Right renal pelvis (tissue), 4 donors: ENCODE measurements at places on chromosomes 12 and 14. TPM values are rescaled to one million over a fixed set of nuclear protein-coding genes. Genes with fewer than 3 reads are reported as not detected.

- DNase-seq = no peak
Observed at GRCh38 chr14:83614956-83615355, 1915.0 kb upstream of the FLRT2 start.

GRCh38 chr14:61418746-61419145, 97.4 kb downstream of the PRKCH start:
- DNase-seq = no peak

GRCh38 chr14:90345239-90345557, 13.5 kb upstream of the NRDE2 start:
- DNase-seq = no peak

DNA sequence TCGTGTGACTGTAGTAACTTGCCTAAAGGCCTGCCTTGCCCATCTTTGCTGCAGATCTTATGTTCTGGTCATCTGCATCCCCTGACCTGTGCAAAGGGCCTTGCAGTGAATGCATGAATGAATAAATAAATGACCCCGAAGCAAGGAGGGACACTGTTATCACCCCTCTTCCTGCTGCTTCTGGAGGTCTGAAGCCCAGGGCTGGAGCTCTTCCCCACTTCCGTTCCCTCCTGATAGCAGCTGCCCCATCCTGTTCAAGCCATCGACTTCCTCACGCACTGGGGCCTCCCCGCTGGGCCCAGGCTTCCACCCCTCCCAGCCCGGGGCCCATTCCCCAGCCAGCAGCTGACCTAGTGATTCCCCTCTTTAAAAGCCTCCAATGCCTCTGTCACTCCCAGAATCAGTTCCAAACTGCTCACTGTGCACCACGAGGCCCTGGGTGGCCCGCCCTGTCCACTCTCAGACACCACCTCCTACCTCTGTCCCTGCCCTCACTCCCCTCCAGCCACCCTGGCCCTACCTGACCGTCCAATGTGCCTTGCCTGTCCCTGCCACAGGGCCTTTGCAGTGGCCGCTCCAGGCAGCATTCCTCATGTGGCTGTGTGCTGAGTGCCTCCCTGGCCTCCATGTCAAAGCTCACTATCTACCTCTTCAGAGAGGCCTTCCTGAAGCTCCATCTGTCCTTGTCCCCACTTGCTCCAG, 78.6 kb downstream of the SCARB1 start:
- no peak for DNase-seq

DNA sequence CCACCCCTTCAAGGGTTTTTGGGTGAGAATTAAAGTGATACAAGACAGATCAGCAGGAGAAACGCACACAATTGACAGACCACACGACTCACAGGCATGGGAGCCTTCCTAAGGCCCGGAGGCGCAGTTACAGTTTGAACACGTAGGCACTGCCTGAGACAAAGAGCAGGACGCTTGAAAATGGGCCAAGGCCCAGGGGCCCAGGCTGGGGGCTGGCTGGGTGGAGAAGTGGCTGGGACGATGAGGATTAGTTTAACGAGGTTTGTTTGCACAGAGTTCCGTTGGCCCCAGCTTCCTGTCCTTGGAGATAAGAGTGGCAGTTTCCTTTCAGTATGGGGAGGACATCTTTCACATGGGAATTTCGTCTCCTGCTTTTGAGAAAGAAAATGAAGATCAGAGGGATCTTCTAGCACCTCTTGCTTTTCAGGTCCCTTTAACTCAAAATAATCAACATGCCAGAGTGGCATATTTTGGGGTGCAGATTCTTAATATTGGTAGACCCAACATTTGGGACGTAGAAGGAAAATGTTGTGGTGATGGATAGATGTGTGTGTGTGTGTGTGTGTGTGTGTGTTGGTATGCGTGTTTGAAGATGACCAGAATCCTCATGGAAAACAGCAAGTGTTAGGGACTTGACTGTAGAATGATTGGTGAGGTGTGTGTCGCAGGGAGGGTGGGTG, 44.6 kb downstream of the DLK1 start:
- DNase-seq = no peak

DNA sequence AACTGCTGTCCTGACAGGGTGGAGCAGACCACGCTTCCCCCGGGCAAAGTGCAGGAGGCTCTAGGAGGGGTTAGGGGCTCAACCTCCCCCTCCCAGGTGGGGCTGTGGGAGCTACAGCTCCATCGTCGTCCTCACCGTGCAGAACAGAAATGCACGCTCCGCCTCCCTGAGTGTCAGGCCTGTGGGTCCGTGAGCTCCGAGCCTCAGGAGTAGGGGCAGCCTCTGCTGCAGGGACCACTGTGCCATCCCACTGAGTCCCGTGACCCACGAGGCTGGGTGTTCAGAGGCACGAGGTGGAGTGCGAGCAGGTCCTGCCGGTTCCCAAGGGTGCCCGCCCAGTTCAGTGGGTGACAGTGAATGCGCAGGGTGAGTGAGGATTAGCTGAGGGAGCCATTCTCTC, 48.6 kb downstream of the CACNA1C start:
- no peak for DNase-seq

DNA sequence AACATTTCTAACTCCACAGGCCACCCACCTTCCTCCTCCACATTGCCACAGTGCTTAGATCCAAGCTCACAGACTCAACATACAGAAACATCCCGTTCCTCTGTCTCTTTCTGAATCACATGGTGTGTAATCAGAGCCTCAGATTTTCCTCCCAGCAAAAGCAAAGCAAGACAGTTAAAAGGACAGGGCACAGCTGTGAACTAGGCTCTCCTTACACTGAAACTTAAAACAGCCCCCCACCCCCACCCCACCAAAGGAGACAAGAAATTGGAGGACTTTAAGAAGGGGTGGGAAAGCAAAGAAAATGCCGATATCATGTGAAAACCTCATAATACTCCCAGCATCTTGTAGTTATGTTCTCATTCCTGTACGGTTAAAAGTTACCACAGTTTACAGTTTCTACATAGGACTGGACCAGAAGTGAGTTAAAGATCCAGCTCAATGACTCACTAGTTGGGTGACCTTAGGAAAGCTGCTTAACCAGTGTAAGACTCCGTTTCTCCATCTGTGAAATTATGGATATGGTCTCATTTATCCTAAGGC, 4.8 kb downstream of the YBX3 start:
- DNase-seq = peak; percentile 64

- DNase-seq = no peak
Observed at GRCh38 chr12:18681818-18682217, 56.0 kb downstream of the PLCZ1 start.

The ACACB gene
- 18.0 TPM for polyA plus RNA-seq

GRCh38 chr12:129700036-129700435, 203.8 kb downstream of the TMEM132D start:
- no peak for DNase-seq

DNA sequence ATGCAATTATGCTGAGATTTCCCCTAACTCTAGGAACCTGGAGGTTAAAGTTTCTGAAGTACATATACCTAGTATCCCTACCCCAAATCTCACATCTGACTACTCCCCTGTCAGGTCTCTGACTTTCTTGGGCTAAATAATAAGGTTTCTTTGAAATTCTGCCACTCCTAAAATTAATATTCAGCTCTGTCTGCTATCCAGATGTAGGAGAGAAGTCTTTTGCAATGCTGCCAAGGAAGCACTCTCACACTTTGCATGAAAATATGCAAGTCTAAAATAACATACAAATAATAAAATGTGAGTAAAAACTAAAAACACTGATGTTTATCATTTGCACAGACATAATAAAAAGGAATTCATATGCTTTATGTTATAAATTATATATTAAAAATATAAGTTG, 196.9 kb upstream of the LRFN5 start:
- DNase-seq = no peak

DNA sequence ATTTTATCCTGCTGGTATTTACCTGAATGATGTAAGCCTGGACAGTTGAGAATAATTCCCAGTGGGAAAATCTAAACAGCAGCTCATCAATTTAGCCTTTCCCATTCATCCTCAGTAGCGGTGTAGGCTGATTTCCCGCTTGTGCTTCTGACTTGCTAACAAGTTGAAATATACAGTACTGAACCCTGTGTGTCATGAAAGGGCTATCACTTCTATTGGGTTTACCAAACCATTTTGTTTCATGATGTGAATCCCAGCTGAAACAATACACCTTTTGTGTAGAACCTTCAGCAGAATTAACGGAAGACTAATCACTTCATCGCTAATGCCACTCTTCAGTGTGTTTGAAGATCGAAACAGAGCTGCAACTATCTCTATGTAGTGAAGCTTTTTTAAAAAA, 88.4 kb downstream of the POLR3B start:
- DNase-seq = no peak

GRCh38 chr12:130421896-130422295, 84.2 kb downstream of the PIWIL1 start:
- DNase-seq = no peak
